NCI-H2081 (cell line): ENCODE measurements at places on chromosomes 16 and 17.

DNA sequence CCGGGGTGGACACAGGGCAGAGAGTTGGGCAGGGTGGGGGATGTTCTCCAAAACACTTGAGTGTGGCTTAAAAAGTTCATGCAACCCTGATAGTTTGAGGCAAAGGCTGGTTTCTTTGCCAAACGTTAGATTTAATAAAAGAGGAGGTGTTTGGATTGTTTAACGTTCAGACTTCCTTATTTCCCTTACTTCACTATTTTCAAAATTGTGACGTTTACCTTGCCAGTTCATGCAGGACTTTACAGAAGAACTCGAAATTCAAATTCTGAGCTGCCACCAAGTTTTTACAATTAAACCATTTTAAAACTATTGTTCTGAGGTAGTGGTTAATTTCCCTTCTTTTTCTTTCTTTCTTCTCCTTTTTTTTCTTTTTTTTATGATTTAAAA, 5.5 kb downstream of the SEC14L1 start:
- no peak for DNase-seq

DNA sequence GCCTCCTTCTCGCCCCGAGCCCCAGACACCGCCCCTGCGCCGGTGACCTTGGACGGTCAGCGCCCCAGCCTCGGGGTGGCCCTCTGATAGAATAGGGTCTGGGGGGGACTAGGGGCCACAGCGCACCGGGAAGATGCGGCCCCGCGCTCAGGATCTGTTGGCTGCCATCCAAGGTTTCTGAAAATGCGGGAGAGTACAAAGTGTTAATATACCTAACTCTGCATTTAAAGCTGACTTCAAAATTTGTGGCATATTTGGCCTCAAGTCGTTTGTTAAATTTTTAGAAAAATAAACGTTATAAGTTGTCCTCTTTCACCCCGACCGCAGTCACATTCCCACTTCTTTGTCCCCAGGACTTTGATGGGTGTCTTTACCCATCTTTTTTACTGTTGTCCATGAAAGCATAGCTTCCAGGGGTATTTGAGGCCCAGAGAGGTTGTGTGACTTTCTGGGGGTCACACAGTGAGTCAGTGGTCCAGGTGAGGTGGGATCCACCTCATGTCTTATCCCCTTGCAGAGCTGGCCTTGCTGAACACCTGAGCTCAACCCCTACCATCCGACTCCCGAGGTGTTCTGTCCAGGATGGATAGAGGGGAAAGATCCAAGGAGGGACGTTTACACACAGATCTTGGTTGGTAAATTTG, 796 bp downstream of the NT5M start:
- no peak for DNase-seq

DNA sequence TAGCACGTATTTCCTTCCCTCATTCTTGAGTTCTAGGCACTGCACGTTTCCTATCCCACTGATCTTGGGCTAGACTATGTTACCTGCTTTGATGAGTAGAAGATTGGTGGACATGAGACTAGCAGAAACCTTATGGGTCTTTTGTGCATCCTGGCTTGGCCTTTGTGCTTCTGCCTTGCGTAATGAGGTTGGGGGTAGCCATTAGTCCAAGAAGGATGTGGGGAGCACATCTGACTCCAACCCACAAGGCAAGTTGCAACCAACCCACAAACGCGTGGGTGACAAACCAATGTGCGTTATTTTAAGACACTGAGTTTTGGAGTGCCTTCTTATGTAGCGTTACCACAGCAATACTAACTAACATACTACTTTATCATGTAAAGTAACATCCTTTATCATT, 180.4 kb upstream of the IRX5 start:
- DNase-seq = no peak

DNA sequence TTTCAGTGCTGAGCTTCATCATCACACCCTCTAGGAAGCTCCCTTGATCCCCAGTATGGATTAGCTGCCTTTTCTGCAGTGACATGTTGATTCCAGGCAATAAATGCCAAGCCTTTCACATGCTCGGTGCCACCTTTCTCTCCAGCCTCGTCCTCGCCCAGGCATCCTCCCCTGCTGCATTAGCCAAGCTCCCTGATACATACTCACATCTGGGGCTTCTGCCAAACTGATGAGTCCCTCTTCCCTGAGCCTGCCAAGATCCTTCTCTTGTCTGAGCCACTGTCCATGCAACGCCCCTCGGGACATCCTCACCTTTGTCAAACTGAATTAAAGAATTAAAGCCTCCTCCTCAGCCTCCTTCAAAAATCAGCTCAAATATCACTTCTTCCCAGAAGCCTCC, 538.5 kb upstream of the CDH11 start:
- no peak for DNase-seq

DNA sequence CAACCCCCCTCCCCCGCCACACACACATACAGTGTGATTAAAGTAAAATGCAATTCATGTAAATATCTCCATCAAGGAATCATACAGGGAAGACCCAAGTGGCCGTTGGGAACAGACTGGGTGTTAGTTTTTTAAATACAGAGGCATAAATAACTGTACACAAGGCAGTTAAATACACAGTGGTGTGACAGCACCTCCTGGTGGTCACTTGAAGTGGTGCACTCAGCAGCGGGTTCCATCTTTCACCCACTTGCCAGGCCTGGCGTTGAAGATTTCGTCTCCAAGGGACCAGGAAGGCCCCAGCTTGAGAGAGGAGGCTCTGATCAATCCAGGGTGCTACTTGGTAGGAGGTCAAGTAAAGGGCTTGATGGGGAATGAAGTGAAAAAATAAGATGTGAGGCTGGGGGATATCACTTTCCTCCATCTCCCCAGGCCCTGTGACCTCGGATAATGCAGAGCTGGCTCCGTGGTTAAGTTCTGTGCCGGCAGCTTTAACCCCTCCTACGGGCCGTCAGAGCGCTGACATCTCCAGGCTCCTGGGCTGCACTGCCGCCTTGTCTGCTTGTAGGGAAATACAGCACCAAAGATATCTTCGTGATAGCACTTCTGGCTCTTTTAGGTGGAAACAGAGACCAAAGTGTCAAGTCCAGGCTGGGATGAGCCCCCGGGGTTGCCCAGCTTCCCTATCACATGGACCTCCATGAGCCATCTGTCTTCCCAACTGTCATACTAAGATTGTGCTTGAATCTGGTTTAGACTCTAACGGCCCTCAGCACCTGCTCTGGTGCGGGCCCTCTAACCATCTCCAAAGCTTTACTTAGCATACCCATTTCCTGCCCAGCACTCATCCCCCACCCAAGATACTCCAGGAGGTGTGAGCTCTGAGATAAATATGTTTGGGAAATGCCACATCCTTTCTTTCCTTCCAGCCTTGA, 20.7 kb downstream of the LGALS9 start:
- peak; percentile 4 for DNase-seq

GRCh38 chr16:68166264-68166663, 69.7 kb downstream of the ESRP2 start:
- no peak for DNase-seq

GRCh38 chr16:75262104-75262799, 10.8 kb upstream of the BCAR1 start:
- DNase-seq = no peak

- no peak for DNase-seq
Measured at GRCh38 chr16:88317613-88317965, 65.2 kb upstream of the ZNF469 start.

- no peak for DNase-seq
Measured at GRCh38 chr16:64217789-64218535, 903.9 kb downstream of the CDH11 start.

GRCh38 chr17:61294286-61294685, 105.4 kb upstream of the TBX2 start:
- no peak for DNase-seq

- no peak for DNase-seq
Measured at GRCh38 chr17:32777436-32777835, 99.5 kb downstream of the MYO1D start.

DNA sequence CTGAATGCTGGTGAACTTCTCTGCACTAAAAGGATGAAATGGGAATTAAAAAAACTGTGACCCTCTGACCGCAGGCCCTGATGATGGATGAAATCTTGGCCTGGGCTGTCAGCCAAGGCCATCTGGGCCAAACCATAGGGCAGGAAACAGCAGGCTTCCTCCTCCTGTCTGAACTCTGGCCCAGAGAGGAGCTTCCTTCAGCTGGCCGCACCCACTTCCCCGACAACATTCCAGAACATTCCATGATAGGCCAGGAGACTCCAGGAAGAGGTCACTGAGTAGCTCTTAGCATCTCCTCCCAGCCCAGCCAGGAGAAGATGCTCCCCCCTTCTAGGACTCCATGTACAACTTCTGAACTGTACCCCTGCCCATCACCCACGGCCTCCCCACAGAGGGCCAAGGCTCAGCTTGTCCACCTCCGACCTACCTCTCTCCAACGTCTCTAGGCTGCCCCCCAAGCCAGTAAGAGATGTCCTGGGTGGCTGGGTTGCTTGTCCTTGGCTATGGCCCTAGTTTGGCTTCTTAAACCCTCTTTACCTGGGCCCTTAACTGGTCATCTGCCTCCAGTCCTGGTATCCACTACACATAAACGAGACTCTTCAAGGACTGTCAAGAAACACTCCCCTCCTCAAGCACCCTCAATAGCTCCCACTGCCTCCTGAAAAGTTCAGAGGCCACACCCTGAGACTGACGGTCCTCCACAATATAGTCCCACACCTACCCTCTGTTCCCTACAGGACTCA, 1.7 kb downstream of the RPH3AL start:
- no peak for DNase-seq

GRCh38 chr17:19958023-19958422, 19.6 kb downstream of the AKAP10 start:
- DNase-seq = no peak

DNA sequence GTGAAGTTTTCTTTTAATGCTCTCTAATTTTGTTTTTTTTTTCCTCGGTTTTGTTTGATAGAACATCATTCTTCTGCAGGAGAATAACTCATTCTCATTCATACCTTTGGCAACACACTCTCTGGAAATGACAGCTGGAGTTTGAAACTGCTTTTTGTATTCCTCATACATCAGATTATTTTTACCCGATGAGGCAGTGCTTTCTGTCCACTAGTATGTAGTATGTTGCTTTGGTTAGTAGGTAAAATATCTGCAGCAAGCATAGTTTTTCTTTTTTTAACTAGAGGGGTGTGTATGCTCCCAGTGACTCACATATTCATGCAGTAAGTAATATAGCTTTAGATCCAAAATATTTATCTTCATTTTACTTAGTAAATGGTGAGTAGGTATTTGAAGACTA, 6.4 kb downstream of the PRKCA start:
- DNase-seq = no peak

- peak; percentile 84 for DNase-seq
Measured at GRCh38 chr17:40121181-40122135, at the start of gene MSL1. MSL1 (plus strand) TSS chr17:40121971; CDS start chr17:40122613, 642 bp downstream.

DNA sequence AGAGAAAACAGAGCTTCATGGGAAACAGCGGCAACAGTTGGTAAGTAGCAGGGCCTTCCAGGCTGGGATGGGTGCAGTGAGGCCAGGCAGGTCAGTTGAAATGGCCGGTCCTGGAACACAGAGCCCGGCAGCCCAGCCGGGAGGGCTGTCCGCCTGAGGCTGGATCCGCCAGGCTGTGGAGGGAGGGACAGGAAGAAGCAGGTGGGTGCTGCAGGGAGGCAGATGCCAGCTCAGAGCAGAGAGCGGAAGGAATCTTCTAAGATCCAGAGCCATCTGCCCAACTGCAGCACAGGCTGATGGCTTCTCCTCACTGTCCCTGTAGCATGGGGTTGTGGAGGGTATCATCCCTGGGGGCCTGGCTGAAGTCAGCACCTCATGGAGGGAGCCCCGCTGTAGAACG, 599 bp downstream of the RNF112 start:
- no peak for DNase-seq

- DNase-seq = no peak
Measured at GRCh38 chr17:9002606-9003354, 18.5 kb upstream of the NTN1 start.

DNA sequence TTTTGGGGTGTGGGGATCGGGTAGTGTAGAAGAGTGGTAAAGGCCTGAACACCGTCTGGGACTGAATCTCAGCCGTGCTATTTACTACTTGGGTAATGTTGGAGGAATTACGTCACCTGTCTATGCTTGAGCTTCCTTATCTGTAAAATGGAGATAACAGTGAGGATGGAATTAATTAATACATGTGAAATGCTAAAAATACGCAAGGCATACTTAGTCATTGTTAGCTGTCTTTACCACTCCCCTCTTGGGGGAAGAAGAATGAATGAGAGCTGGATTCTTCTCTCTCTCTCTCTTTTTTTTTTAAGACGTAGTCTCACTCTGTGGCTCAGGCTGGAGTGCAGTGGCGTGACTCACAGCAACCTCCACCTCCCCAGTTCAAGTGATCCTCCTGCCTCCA, 41.1 kb upstream of the TANGO6 start:
- no peak for DNase-seq

DNA sequence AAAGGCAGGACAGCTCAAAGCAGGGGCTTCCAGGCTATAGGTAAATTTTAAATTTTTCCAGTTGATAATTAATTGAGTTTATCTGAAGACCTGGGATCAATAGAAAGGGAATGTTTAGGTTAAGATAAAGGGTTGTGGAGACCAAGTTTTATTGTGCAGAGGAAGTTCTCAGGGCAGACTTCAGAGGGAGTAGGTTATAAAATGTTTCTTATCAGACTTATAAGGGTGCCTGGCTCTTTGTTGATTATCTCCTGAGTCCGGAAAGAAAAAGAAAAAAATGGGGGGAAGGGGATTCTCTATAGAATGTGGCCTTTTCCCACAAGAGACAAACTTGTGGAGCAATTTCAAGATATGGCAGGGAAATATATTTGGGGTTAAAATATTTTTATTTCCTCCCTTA, 15.9 kb downstream of the SLC46A1 start:
- no peak for DNase-seq

DNA sequence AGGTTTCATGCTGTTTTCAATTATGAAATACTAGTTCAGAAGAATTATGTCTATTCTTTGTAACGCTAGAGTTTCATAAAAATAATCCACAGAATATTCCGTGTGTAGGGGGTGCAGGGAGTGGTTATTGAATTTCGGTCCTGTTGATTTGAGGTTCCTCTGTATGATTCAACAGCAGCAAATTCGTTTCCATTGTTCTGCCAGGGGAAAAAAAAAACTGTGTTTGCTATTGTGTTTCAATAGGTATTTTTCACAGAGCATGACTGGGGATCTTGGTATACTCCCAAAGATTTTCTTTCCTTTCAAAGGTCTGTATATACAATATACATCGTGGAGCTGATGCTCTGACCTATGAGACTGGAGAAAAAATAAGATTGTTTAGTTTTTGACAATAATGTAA, 15.8 kb downstream of the SHISA9 start:
- DNase-seq = no peak

- peak; percentile 62 for DNase-seq
Measured at GRCh38 chr17:50806141-50806643, 29.2 kb upstream of the WFIKKN2 start.
